ENCODE measurements at places on chromosomes 7 and 10.

DNA sequence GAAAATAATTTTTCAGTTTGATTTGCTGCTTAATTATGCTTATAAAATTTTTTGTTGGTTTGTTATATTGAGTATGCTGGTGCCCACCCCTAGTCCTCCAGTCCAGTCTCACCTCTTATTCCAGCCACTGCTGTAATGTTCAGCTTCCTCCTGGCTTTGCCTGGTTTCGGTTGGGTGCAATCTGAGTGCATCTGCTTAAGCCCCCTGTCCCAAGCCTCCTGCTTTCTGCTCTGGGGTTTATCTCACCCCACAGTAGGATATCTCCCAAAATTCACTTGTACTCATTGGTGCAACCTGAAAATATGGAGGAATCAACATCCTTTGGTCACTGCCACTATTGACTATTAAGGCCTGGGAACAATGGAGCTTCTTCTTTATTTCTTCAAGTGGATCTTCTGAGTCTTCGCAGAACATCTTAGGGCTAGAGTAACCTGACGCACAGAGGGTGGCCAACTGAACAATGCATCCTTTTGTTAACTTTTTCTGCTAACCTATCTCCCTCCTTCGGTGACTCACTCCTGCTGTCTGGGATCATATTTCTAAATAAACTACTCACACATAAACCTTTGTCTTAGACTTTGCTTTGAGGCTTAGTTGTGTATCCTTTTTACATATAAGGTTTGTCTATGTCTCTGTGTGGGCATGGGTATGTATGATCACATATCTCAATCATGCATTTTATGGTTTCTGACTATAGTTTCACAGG lies 19.1 kb upstream of the SOSTDC1 start:
- no peak for DNase-seq

DNA sequence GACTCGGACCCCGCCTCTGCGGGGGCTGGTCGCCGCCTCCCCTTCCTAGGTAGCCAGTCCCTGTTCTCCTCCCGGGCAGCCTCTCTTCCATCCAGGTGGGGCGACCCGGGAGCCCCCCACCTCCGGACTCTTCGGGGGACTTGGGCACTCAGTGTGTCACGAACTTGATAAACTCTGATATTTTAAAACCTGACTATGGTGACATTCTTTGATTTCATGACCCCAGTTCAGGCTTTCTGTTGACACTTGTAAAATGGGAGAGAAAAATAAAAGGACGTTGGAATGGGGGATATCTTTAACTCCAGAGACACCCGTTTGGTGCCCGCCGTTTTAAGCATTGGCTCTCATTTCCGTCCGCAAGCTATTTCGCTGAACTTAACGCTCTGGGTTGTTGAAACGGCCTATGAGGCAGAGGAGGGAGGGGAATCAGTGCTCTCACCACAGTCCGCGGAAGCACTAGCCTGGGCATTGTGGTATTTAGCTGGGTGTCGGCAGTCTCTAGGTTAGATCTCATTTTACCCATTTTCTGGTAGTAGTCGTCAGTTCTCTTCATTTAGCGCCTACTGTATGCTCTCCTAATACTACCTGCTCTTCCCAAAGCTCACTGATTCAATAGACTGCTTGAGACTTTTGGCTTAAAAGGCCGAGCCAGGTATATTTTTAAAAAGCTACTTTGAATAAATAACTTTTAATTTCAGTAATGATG lies 738 bp downstream of the VPS26A start:
- DNase-seq = peak; percentile 12

DNA sequence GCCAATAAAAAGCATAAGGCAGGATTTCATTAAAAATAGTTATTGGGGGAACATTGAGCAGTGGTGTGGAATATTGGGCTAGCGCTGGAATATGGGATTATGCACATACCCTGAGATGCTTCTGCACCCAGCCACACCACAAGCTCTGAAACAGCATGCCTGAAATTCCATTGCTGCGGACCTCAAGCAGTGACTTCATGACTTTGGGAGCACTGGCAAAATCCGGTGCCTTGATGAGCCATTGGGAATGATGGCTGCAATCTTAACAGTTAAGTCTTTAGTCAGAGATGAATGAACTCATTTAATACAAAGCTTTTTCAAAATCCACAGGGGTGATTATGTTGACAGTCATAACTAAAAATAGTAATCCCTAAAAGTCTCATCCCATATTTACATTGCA lies 274.7 kb upstream of the MTPN start:
- DNase-seq = no peak

DNA sequence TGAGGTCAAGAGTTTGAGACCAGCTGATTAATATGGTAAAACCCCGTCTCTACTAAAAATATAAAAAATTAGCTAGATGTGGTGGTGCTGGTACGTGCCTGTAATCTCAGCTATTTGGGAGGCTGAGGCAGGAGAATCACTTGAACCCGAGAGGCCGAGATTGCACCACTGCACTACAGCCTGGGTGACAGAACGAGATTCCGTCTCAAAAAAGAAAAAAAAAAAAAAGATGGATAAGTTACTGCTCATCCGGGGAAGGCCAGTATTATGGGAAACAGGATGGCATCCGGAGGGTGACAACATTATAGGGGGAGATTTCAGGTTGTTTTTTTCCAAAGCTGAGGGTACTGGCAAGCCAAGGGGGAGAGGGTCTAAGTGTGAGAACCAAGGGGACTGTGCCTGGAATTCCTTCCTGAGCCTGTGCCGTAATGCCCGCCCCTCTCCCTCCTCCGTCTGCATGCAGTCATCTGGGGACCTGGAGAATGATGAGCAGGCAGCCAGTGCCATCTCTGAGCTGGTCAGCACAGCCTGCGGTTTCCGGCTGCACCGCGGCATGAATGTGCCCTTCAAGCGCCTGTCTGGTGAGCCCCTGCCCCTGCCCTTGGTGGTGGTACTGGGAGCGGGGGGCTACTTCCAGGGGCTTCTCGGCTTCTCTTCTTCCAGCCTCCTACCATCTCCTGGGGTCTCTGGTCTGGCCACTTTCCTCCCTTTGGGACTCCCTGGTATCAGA lies 4.4 kb downstream of the LAMTOR4 start:
- DNase-seq = no peak

- DNase-seq = no peak
These were observed 204.1 kb downstream of the KCNMA1 start for GRCh38 chr10:77433546-77433945.

DNA sequence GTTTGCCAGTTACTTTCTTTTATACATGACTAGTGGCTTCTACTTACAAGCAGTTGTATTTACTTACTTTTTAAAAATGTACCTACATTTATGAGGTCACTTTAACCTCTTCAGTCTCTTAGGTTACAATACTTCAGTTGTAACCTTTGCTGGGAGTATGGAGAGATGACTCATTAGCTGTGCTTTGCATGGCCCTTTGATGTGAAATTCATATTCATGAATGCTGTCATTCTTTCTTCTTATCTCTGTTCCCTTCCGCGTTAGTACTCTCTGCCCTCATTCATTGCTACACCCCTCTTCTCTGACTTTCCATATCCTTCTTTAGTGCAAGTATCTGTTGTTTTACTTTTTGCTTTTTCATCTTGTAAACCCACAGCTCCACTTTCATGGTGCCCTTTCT lies 164.3 kb downstream of the BMPER start:
- DNase-seq = no peak

DNA sequence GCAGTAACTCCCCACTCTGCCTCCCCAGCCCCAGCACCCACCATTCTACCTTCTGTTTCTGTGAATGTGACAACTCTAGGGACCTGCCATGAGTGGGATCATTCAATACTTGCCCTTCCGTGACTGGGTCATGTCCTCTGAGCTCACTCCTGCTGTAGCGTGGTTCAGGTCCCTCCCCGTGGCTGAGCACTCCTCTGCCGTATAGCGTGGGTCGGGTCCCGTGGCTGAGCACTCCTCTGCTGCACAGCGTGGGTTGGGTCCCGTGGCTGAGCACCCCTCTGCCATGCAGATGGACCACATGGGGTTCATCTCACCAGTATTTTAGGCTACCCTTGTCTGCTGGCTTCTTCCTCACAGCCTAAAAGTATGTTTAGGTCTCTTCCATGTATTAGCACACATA lies 43.0 kb downstream of the INSIG1 start:
- DNase-seq = no peak

DNA sequence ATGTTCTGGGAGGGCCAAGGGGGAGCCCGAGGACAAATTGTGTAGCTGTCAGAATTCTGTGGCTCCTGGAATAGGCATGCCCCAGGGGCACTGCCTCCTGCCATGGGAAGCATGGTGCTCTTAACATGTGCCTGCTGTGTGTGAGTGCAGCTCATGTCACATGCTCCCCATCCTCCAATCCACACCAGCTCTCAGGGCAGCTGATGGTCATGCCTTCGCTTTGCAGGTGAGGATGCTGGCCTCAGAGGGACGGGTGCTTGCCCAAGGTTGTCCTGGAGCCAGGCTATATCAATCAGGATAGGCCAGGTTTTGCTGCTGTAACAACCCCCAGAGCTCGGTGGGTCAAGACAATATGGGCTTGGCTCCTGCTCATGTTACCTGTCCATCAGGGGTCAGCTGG lies 303.4 kb downstream of the RPS24 start:
- DNase-seq = no peak

DNA sequence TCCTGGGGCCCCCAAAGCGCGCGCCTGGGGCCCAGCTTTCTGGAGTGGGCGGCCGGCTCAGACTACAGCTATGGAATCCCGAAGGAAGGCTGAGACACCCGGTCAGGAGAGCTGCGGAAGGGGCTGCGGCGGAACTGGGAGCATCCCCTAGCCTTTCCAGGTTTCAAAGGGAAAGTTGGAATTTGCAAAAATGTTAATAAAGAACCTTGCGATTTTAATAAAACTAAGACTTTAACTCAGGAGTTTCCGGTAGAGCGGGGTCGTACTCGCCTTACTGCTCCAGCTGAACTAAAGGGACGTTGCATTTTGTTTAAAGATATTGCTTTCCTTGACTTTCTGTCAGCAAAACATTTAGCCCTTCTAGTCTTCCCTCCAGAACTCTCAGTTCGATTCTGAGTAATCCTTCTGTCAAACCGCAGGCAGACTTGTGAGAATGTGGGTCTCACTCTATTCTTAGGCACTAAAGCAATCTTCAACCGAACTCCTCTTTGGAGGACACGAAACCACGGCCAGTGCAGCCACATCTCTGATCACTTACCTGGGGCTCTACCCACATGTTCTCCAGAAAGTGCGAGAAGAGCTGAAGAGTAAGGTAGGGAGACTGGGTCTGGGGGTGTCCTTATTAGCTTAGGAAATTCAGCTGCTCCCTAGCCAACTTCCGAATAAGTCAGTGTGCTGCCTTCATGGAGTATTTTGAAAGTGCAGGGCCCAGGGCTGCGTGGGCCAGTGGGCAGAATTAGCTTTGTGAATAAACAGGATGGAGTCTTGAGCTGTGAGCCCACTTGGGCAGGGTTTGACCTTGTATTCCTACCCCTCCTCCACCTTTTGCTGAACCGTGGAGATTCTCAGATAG lies 1.9 kb downstream of the CYP26A1 start:
- DNase-seq = no peak

DNA sequence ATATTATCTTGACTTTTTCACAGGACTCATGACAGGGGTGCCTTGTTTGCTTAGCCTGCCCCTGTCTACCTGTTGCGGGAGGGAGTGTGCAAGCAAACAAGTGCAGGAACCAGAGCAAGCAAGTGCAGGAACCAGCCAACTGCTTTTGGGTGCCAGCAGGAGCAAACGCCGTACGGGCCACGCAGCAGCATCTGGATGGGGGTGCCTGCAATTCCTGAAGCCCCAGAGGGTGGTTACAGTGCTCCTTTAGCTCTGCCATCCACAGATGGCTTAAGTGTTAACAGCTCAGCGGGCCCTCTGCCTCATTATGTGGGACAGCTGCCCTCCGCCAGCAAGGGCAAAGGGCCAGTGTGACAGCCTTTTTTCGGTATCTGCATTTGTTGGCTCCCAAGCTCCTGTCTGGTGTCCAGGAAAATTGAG lies 83.5 kb downstream of the MICU1 start:
- DNase-seq = no peak

DNA sequence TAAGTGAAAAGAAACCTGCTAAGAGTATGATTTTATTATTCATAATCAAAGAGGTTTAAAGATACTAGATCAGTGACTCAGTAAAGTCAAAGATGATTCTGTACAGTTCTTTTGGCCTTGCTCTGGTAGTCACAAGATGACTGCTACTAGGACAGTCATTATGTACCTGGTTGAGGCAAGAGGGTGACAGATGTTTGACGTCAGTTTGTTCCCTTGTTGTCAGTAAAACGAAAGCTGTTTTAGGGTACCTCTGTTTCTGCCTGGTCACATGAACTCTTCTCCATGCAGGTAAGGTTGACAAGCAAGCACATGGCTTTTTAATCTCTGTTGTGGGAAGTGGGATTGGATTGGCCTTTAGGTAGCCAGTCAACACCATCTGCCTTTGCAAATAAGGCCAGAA lies 308.0 kb downstream of the EXOC4 start:
- no peak for DNase-seq

DNA sequence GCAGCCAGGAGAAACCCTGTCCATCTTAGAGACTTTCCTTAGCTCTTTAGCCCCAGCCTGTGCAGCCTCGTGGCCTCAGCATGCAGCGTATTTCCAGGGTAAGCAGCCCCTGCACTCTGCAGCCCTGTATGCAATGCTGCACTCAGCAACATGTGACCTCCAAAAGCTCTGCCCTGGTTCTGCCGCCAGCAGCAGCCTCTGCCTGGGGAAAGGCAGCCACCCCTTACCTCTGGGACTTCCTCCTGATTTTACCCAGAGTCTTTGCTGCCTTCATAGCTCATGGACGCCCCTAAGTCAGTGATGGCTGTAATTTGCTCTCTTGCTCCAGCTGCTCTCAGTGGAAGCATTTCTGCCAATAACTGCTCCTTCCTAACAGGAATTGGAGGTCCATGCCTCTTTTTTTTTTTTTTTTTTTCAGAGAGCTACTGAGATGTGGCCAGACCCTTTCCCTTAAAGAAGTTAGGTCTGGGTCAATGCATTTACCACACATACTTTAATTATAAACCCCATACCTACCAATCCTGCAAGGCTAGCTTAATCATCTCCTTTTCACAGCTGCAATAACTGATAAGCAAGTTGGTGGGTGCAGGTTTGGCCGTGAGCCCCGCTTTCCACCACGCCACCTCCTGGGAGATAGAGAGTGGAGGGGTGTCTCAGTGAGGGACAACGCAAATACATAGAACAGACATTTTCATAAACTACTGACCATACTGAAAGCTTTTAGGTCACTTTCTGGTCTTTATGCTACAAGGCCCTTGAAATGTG lies 71.7 kb downstream of the RAMP3 start:
- DNase-seq = no peak

DNA sequence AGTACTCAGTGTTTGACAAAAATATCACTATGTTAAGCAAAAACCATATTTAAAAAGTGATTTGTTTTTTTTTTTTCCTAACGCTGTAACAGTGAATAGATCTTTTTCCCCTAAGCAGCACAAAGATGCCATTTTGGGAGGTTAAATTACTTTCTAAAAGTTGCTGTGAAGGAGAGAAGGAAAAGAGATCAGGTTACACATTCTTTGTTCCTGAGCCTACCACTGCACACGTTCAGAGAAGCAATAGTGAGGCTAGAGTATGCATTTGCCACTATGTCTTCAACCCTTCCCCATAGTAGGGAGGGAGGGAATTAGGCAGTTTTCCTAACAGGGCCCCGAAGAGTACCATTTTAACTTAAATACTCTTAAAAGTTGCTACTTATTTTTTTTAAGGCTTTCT lies 38.9 kb downstream of the BMPR1A start:
- no peak for DNase-seq
